ENCODE measurements at places on chromosomes 11 and 22.
A peak's percentile ranks its signal among the peaks of the same experiment; 100 is the strongest.

- DNase-seq = peak; percentile 36
Measured at GRCh38 chr11:66546368-66546965, at the start of gene ACTN3. Gene ACTN3, plus strand, starts transcription at chr11:66546903. Its CDS starts 35 bp downstream, at chr11:66546938.

DNA sequence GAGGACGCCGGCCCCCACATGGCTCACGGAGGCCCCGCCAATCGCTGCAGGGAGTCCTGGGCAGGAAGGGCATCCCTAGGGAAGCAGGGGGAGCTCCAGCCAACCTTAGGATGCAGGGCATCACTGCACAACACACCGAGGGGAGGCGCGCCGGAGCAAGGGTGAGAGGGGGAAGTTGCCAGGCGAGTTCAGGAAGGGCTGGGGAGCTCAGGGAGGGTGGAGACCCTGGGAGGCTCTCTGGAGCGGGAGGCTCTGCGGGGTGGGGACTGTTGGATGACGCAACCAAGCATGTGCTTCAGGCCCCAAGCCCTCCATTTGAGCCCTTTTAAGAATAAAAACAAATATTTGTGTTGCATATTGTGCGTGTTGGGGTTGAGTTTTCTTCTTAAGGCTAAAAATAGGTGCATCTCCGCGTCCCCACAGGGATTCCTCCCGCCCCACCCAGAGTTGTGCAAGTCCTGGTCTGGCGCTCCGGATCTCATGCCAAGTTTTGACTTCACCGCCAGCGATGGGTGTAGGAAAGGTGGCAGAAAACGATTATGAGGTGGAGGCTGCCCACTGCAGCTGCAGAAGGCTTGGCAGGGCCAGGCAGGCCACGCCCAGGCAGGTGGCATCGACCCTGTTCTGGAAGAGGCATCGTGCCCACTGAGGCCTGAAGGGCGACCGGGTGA is 65.2 kb downstream of the WNT7B start:
- DNase-seq = no peak

DNA sequence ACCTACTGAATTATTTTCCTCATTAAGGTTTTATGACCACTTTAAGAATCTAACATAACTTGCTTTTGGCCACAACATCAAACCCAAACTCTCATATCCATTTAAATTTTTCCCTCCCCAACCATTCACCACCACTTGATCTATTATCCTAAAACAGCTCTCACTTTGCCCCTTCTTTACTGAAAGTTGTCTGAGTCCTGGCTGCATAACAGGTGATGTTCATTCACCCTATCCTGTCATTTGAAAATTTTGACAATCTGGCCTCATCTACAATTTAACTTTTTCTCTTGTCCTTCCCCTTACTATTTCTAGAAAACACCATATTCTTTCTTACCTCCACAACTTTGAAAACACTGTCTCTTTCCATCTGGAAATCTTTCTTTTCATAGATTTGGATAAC is 89.3 kb downstream of the BDNF start:
- no peak for DNase-seq

- no peak for DNase-seq
Measured at GRCh38 chr11:91538065-91538464, 686.6 kb upstream of the FAT3 start.

DNA sequence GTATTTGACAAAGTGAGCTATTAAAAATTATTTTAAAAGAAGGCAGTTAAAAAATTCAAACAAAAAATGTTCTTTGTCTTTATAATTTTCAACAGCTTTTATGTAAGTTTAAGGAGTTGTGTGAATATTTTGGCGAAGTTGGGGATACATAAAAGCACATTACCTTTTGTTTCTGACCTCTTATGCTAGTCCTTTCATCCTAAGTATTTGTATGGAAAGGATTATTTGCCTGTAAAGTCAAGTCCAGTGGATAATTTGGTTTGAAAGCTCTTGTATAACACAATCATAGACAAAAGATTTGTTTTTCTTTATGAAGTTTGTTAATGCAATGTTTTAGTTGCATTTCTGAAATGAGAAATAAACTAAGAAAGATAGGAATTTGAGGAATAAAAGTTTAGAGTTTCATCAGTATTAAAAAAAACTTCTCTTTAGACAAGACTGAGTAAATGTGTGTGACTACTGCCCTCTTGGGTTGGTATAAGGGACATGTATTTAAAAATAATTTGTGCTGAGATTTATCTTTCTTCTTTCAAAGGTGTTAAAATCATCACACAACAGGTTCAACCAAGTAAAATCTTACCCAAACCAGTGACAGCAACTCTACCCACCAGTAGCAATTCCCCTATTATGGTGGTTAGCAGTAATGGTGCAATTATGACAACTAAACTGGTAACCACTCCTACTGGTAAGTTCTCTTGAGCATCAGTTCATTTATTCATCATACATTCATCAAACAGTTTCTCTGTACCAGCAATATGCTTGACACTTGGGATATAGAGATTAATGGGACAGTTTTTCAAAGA is 68.2 kb downstream of the EMSY start:
- peak; percentile 37 for DNase-seq

DNA sequence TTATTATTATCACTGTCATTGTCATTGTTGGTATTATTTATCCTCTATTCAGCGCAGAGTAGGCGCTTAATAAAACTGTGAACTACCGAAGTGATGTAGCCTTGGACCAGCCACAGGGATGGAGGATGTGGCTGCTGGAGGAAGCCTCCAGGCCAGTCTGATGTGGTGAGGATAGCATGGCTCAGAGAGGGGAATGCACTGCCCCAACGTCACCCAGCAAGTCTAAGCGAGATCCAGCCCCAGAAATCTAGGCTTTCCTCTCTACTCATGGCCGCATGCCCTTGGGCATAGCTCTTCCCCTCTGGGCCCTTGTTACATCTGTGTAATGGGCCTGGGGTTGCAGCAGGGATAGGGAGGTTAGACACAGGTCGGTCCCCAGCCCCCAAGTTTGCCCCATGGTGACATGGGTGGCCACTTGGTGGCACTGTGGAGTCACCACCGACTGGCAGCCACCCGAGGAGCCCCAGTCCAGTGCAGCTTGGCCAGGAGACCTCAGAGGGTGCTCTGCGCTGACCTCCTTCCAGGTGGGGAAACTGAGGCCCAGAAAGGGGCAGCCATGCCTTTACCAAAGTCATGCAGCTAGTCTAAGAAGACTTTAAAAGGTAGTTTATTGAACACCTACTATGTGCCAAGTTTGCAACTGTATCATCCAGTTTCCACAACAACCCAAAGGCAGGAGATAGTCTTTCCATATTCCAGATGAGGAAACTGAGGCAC is 395.7 kb downstream of the MN1 start:
- no peak for DNase-seq

DNA sequence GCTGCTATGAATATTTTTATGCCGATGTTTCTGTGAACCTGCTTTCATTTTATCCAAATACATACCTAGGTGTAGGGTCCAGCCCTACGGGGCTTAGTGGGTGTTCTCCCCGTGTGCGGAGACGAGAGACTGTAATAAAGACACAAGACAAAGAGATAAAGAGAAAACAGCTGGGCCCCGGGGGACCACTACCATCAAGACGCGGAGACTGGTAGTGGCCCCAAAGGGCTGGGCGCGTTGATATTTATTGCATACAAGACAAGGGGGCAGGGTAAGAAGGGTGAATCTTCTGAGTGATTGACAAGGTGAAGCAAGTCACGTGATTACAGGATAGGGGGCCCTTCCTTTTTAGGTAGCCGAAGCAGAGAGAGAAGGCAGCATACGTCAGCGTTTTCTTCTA is 920.1 kb downstream of the BRD1 start:
- DNase-seq = no peak

GRCh38 chr11:61712314-61712713 is 32.1 kb downstream of the DAGLA start:
- DNase-seq = no peak

- peak; percentile 23 for DNase-seq
Measured at GRCh38 chr11:113251281-113251680, 63.1 kb upstream of the TTC12 start.

GRCh38 chr22:39734866-39735265 is 158.7 kb downstream of the ENTHD1 start:
- no peak for DNase-seq
